ENCODE measurements at places on chromosomes 1 and 21.

GRCh38 chr1:53411541-53412152 lies 47.6 kb upstream of the DMRTB1 start:
- no peak for DNase-seq

GRCh38 chr1:201423655-201424054 lies 2.1 kb upstream of the TNNI1 start:
- no peak for DNase-seq

DNA sequence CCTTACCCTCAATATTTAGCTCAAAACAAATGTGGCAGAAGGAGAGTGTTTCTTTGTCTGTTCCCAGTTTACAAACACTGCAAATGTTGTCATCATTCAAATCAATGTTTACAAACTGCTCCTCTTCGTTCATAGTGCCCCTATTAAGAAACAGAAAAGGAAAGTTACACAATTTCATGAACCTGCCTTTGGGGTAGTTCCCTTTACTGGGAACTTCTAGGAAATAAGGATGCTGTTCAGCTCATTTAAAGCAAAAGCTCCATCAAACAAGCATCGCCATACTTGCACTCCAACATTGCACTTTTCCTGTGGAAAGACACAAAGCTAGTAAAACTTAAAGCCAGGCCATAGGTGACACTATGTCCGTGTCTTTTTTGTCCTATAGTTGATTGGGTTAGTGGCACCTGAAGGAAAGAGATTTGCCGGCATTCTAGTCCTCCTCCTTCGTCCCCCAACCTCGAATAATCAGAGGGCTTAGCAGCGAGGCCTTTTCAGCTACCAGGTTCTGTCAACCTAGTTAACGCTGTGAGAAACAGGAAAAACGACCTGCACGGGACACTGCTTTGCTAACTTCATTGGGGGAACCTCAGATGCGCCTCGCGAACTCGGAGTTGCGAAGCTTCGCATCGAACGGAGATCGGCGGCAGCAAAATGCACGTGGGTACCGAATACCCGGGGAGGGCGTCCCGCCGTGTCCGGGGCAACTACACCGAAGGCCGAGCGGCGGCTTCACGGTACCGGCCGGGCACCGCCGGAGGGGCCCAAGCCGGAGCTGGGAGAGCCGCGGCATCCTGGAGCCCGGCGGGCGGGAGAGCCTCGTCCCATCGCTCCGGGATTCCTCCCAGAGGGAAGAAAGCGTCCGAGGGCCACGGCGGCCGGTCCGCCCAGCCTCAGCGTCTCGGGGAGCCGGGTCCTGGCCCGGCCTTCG lies 706 bp downstream of the C21orf91 start:
- DNase-seq: peak; percentile 32

GRCh38 chr1:43225168-43225567 lies 44.6 kb upstream of the TMEM125 start:
- no peak for DNase-seq

GRCh38 chr1:65955503-65955902 lies 162.8 kb downstream of the PDE4B start:
- no peak for DNase-seq

- no peak for DNase-seq
Measured at GRCh38 chr1:153550827-153551500, 1.9 kb upstream of the S100A3 start.

DNA sequence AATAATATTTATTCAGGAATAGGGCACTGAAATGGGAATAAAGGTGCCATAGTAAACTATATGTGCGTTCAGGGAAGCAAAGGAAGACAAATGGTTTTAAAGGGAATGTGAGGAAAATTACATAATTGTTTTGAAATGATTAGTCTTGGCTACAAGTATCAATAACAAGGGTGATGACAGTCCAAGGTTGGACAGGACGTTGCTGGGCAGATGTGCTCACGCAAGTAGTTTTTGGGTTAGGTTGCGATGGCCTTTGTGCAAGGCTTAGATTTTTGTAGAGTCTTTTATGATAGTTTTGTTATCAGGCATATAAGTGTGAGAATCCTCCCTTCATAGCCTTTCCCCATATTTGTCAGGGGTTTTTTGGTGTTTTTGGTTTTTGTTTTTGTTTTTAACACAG lies 57.0 kb downstream of the SPATA6 start:
- DNase-seq: no peak

DNA sequence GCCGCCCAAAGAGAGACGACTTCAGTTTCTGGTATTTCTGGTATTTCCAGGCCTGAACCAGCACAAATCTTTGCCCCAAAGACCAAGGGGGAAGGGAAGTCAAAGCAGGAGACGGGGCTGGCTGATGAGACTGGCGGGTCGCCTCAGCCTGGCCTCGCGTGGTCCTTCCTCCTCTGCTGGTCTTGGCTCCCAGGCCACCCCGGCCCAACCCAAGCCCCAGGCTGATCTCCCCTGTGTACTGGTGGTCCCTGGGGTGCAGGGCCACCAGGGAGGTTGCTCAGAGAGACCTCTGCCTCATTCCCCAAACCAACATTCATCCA lies 19.9 kb downstream of the WNT4 start:
- no peak for DNase-seq

- DNase-seq: no peak
Measured at GRCh38 chr1:15620155-15620545, 2.9 kb downstream of the DDI2 start.

DNA sequence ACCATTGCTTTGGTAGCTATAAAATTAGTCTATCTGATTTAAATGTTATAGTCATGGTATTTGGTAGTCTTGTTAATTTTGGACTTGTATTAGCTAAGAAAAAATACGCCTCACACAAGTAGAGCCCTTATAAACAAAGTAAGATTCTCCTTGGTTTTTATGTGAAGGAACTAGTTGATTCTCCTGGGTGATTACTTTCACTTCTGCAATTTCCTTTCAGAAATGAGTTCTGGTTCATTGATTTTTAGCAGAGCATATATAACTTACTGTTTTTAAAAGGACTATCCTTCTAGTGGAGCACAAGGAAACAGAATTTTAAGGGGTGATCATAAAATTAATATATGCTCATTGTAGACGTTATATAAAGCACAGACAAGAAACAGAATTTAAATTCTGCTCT lies 120.1 kb downstream of the BACH1 start:
- no peak for DNase-seq

- no peak for DNase-seq
Measured at GRCh38 chr1:160837558-160838205, 25.0 kb downstream of the CD244 start.

DNA sequence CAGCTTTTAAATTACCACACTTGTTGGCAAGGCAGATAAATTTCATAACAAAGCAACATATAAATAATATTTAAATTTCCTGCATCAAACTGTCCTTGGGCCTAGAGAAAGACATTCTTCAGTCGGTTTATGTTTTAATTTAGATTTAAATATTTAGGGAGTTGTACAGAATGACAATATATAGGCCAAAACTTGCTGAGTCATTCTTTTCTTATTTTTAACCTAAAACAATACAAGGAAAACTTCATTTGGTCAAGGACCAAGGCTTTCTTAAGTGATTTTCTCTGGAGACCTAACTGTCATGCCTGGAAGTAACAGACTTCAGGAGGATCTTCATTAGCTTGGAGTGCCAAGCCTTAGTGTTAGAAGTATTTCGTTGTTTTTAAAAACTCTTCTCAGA lies 5.6 kb downstream of the MAP10 start:
- no peak for DNase-seq

DNA sequence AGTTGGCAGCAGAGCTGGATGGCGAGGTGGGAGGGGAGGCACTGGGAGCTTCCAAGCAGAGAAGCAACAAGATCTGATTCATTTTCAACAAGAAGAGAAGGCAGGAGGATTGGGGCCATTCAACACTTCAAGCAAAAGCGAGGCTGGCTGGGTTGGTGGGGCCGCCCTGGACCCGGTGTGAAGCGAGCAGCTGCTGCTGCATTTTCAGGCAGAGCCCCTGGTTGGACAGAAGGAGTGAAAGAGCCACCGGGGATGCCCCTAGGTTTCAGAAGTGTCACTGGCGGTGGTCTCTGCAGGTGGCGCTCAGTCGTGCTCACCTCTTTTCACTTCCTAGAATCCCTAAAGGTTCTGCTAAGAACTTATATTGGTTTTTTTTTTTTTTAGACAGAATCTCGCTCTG lies 18.0 kb downstream of the SLC2A7 start:
- no peak for DNase-seq

DNA sequence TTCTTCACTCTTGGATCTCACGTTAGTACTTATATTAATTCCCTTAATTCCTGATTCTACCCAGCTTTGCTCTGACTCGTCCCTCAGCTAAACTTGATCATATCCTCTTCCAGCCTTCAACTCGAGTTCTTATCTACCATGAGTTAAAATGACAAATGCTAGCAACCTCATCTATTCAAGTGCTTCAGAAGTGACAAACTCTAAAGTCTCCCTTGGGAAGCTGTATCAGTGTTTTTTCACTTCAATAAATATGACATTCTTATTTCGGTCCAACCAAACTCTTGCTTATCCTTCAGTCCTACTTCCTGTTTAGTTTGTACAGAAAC lies 75.3 kb downstream of the FOXJ3 start:
- DNase-seq: no peak

DNA sequence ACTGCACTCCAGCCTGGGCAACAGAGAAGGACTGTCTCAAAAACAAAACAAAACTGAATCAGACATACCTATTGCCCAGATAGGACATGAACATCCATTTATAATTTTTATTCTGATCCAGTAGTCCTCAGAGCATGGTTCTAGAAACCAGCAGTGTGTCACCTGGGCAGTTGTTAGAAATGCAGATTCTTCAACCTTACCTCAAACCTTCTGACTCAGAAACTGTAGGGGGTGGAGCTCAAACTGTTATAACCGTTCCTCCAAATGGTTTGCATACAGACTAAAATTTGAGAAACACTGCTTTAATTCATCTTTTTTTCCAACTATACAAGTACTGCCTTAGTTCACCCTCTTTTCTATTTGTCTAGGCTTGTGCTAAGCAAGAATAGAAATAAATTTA lies 6.0 kb downstream of the NASP start:
- DNase-seq: no peak

DNA sequence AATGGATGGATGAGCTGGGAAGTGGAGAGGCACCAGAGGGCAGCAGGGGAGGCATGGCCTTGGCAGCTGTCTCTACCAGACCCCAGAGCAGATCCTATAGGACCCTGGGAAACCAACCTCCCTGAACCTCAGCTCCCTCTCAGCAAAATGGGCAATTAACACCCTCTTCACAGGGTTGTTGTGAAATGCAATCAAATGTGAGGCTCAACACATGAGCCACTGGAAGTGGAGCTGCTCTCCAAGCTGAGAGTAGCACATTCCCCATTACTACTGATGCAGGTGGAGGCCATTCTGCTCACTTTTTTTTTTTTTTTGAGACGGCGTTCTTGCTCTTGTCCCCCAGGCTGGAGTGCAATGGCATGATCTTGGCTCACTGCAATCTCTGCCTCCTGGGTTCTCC lies 6.5 kb upstream of the SYNC start:
- no peak for DNase-seq
